ENCODE measurements at places on chromosomes 1 and 21.

GRCh38 chr1:177884479-177885021 lies 85.3 kb downstream of the SEC16B start:
- no peak for DNase-seq

- DNase-seq: no peak
These were observed 34.4 kb upstream of the COP1 start for GRCh38 chr1:176241385-176242015.

DNA sequence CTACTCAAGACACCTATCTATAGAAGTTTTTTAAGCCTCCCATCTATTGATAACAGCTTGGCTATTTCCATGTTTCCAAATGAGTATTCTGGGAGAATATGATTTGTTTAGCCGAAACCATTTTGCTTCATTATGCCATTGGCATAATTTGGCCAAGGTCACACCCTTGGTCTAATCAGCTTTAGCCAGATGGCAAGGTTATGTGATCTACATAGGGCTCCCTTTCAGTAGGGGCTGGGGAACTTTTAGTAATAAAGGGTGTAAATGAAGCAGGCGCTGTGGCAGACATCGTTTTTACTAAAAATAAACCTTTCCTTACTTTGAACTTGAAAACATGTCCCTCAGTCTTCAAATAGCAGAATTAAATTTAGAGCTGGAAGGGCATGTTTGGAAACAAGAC lies 3.0 kb upstream of the PDC start:
- no peak for DNase-seq

- no peak for DNase-seq
These were observed 359.2 kb upstream of the DPYD start for GRCh38 chr1:98280049-98280448.

GRCh38 chr1:31878058-31878457 lies 60.1 kb downstream of the PTP4A2 start:
- DNase-seq: no peak

DNA sequence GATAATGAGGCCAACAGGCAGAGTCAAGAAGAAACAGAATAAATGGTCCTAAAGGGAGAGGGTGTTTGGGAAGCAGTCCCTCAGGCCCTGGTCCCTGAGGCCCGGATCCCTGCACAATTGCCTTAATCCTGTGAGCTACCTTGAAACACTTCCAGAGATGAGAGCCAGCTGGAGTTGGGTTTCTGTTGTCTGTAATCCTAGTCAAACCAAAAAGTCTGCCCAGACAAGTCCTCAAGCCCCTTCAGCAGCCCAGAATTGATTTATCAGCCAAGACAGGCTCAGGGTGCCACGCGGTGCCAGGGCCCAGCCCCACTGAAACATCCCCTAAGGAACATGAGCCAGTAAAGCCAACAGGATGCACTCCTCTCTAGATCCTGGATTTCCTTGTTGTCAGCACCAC lies 16.4 kb upstream of the CLSTN1 start:
- DNase-seq: no peak

- DNase-seq: no peak
These were observed 73.3 kb downstream of the ADARB1 start for GRCh38 chr21:45147473-45148315.

GRCh38 chr21:35818597-35818996 lies 241.7 kb downstream of the SETD4 start:
- no peak for DNase-seq

DNA sequence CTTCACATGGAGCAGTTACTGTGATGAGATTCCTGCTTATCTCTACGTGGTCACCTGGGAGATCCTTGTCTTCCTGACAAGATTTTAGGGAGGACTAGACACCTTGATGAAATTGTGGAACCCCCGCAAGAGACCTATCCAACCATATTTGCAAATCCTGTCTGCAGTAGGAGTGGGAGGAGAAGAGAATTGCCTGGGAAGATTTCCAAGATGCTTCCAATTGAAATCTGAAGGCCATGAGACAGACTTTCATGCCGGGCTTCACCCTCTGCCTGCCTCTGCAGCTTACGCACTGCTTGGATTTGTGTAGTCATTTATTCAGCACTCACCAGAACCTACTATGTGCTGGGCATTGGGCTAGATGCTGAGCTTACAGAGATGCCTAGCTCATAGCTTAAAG lies 106.6 kb downstream of the OMA1 start:
- no peak for DNase-seq

GRCh38 chr1:62295921-62296491 lies 23.2 kb downstream of the KANK4 start:
- no peak for DNase-seq

DNA sequence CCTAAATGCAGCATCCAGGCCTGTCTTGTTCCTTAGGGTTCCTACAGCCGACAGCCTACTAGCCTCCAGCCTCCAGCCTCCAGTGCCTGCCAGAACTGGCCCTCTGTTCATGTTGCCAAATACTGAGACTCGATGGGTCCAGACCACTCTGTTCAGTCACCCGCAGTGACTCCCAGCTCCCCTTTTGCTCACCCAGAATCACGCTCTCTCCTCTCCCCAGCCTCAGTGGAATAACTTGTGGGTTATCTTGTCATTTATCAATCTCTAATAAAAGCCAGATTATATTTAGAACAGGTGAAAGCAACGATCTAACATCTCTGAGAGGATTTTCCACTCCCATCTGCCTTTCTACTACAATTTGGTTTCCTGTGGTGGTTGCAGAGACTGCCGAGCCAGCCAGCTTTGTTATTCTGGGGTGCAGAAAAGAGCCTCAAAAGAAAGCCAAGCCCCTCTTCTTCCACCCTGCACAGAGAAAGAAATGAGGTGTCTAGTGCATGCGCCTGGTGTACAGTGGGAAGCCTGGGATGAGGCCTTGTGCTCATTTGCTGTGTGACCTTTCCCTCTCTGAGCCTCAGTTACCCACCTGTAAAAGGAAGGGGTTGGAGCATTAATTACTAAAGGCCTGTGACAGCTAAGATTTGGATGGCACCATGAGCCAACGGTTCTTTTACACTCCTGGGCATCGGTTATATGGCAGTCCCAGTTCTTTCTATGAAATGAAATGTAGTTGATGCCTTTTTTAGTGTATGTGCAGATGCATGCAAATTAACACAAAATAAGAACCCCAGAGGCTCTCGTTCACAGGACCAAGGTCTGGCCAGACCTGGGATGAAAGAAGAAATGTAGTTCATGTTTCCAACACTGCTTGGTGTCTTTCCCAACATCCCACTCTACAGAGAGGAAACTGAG lies 42.9 kb upstream of the ID3 start:
- DNase-seq: no peak

- DNase-seq: no peak
These were observed 18.6 kb upstream of the ANKRD45 start for GRCh38 chr1:173688300-173688699.

GRCh38 chr1:150235294-150235851 lies 539 bp downstream of the ANP32E start:
- no peak for DNase-seq

GRCh38 chr1:2228694-2229036 lies 546 bp downstream of the SKI start:
- no peak for DNase-seq

GRCh38 chr1:199124351-199124750 lies 485.5 kb downstream of the PTPRC start:
- no peak for DNase-seq

GRCh38 chr1:176691251-176692228 lies 228.6 kb downstream of the PAPPA2 start:
- no peak for DNase-seq

GRCh38 chr21:20997636-20998455 lies at the start of gene NCAM2:
NCAM2 (plus strand) TSS chr21:20998409.
- no peak for DNase-seq

GRCh38 chr1:77539519-77540142 lies 142.8 kb downstream of the ZZZ3 start:
- no peak for DNase-seq

GRCh38 chr1:48033495-48034045 lies 36.4 kb upstream of the TRABD2B start:
- no peak for DNase-seq

GRCh38 chr1:6048179-6048867 lies 2.6 kb downstream of the KCNAB2 start:
- DNase-seq: no peak

DNA sequence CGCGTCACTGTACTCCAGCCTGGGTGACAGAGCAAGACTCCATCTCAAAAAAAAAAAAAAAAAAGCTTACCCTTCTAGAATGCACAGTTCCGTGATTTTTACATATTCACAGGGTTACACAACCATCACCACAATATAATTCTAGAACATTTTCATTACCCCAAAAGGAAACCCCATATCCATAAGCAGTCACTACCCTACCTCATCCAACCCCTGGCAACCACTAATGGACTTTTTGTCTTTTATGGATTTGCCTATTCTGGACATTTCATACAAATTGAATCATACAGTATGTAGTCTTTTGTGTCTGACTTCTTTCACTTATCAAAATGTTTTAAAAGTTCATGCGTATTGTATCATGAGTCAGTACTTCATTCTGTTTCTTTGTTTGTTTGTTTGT lies 22.8 kb downstream of the SYF2 start:
- no peak for DNase-seq

DNA sequence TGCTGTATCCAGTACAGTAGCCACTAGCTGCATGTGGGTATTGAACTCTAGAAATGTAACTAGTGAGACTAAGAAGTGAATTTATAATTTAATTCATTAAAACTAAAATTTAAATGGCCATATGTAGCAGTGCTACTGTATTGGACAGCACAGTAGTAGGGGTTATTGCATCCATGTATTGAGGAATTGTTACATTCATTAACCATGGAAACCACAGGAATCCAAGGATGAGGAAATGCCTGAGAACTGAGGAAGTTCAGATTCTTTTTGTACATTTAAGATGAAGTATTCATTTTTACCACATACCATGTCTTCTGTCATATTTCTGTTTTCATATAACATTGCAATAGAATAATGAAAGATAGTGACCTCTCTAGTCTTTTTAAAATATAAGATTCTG lies 2.6 kb downstream of the MTF2 start:
- DNase-seq: no peak

DNA sequence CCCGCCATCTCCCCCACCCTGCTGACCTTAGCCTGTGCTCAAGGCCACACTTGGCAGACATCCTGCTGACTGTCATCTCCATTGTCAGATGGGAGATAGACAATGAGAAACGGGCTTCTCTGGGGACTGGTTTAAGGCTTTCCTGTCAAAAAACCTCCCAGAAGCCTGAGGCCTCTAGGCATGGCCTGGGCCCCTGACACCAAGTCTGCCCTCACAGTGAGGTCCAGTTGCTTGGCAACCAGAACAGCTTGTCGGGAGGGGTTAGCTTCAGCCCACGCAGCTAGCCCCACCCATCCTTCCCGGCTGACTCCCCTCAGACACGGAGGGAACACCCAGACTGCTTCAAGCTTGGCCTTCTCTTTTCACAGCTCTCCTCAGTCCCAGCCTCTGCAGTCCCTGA lies 11.0 kb downstream of the PLEKHA6 start:
- DNase-seq: no peak

GRCh38 chr1:18047122-18047521 lies 60.5 kb upstream of the IGSF21 start:
- no peak for DNase-seq

DNA sequence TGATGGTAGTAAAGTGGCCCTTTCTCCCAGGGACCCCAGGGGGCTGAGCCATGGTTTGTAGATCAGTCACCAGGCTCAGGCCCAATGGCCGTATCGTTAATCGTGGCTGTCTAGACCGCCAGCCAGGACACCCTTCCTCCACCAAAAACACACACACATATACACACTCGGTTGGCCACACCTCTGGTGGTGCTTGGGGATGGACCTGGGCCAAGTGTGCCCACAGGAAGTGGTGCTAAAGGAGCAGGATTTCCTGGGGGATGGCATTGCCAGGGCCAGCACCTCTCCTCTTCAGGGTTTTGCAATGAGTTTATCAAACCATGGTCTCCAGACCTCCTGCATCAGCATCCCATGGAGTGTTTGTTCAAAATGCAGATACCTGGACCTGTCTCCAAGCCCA lies 36.2 kb downstream of the CITED4 start:
- DNase-seq: no peak

- DNase-seq: no peak
These were observed 511.4 kb downstream of the AJAP1 start for GRCh38 chr1:5165762-5166161.

GRCh38 chr1:35807614-35808449 lies at the start of gene AGO4:
AGO4 (plus strand) TSS chr1:35808016; CDS start chr1:35808417, 401 bp downstream.
- no peak for DNase-seq

- DNase-seq: no peak
These were observed 105.6 kb downstream of the EPHB2 start for GRCh38 chr1:22816067-22816775.

DNA sequence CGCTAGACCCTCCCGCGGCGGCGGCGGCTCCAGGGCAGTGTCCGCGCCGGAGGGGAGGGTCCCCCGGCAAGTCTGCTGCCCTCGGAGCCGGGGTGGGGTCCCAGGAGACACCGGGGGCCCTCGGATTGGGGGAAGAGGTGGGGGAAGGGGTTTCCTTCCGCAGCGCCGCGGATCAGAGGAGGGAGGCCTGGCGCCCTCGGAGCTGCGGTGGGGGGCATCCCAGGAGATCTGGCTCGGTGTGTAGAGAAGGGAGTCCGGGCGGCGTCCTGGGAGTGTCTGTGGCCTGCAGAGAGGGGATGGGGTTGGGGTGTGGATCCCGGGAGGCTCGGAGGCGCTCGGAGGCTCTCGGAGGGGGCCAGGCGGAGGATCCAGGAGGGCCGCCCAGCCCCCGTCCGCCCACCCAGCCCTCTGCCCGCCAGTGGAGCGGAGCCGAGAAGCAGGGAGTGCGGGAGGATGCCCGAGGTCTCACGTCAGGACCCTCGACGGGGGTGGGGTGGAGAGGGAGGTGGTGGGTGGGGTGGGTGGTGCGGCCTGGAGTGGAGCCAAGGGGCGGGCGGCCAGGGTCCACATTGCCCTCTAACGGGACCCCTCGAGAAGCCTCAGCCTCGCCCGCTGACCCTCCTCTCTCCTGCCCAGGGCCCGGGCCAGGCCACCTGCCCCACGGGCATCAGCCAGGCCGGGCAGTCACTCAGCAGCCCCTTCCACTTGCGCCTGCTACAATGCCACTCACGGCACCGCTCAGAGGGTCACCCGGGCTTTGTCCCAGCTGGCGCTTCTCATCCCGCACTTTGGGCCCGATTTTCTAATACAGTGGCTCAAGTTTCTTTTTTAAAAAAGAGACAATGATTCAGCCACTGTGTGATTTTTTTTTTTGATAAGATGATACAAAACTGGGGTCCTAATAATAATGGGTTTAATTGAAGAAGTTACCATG lies 60.2 kb upstream of the ARHGEF16 start:
- no peak for DNase-seq

DNA sequence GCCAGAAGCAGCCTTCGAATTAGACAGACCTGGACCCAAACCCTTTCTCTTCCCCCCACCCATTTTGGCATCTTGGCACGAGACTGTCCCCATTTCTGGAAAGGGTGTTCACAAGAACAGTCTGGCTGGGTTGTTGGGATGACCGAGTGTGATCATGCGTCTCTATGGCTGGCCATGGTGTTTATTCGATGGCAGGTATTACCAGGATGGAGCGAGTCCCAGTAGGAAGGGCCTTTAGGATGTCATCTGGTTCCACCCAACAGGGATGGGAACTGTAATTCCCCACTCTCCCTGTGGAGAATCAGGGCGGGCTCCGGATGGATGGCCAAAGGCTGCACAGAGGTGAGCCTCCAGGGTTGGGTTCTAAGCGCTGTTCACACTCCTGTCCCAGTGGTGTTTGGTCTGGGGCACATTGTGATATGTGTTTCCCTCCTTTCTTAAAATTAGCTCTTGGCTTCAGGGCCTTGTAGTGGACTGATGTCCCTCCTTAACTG lies 33.4 kb upstream of the ATP5PO start:
- DNase-seq: no peak

- no peak for DNase-seq
These were observed 5.4 kb downstream of the CDC42 start for GRCh38 chr1:22057861-22058260.
